ENCODE measurements at places on chromosomes 7 and 10. TPM values are rescaled to one million over a fixed set of nuclear protein-coding genes. Genes with fewer than 3 reads are reported as not detected.

AOAH gene
- not detected for total RNA-seq

SKAP2 gene
- total RNA-seq, result 14.4 TPM

HERPUD2 gene
- 21.5 TPM for total RNA-seq

FEZF1 gene
- not detected for total RNA-seq

MALRD1 gene
- not detected for total RNA-seq

H2AZ2 gene
- total RNA-seq, result 139 TPM

WIPF3 gene
- total RNA-seq, result not detected

GARIN1A gene
- under 0.01 TPM for total RNA-seq

HPSE2 gene
- total RNA-seq, result not detected

RABGEF1 gene
- total RNA-seq, result 21.5 TPM

PNLIPRP1 gene
- total RNA-seq, result not detected

TFR2 gene
- 4.5 TPM for total RNA-seq

KCNIP2 gene
- 0.54 TPM for total RNA-seq

ADRB1 gene
- not detected for total RNA-seq

MBL2 gene
- not detected for total RNA-seq

ZCCHC24 gene
- 42.8 TPM for total RNA-seq

HTR5A gene
- not detected for total RNA-seq

DOCK4 gene
- 5.2 TPM for total RNA-seq

MEOX2 gene
- 0.81 TPM for total RNA-seq

VWDE gene
- not detected for total RNA-seq

GPR26 gene
- total RNA-seq, result not detected

ECHS1 gene
- 103 TPM for total RNA-seq

TSPAN12 gene
- total RNA-seq, result 0.72 TPM

ZEB1 gene
- 20.2 TPM for total RNA-seq
